ENCODE measurements at places on chromosomes 5 and 9. TPM values are rescaled to one million over a fixed set of nuclear protein-coding genes. Genes with fewer than 3 reads are reported as not detected.

The FOXD4L4 gene
- total RNA-seq: not detected

The PCDHGC5 gene
- total RNA-seq: not detected

The TMC1 gene
- not detected for total RNA-seq

The ADGRV1 gene
- total RNA-seq: not detected

The OCLN gene
- total RNA-seq: 0.83 TPM

The SPDL1 gene
- 34.9 TPM for total RNA-seq

The PCDHB14 gene
- total RNA-seq: not detected

The OR1Q1 gene
- not detected for total RNA-seq

The SLC36A2 gene
- total RNA-seq: not detected

The IL4 gene
- 6.8 TPM for total RNA-seq

The GFM2 gene
- total RNA-seq: 30.9 TPM

The FRMD3 gene
- total RNA-seq: 0.62 TPM

The CDHR2 gene
- 0.36 TPM for total RNA-seq

The GHR gene
- not detected for total RNA-seq

The TAF11L10 gene
- not detected for total RNA-seq

The HTR4 gene
- total RNA-seq: not detected

The TAF1L gene
- total RNA-seq: not detected

The CMYA5 gene
- 0.26 TPM for total RNA-seq

The TNFSF15 gene
- total RNA-seq: 0.12 TPM

The PHYHD1 gene
- total RNA-seq: 0.88 TPM

The IL13 gene
- total RNA-seq: 13.0 TPM

The ATP10B gene
- not detected for total RNA-seq

The SELENOP gene
- total RNA-seq: not detected

Data from activated CD4-positive, alpha-beta memory T cell treated with anti-CD3 and anti-CD28 coated beads for 36 hours (primary cell).